ENCODE measurements at places on chromosomes 11 and 22.

DNA sequence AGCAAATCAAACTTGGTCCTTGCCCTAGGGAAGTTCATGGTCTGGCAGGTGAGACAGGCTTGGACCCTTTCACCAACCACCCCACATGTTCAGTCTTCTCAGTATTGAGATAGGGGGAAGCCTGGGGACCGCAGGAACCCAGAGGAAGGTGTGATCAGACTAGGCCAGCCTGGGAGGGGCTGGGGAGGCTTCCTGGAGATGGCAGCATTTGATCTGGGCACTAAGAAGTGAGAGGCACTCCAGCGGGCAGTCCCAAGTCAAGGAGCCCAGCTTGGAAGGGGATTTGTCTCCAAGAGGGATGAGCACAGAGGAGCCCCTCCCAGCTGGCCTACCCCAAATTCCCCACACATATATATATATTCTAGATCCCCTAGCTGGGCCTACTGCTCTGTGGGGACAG, 5.4 kb downstream of the LRRC32 start:
- DNase-seq = no peak

DNA sequence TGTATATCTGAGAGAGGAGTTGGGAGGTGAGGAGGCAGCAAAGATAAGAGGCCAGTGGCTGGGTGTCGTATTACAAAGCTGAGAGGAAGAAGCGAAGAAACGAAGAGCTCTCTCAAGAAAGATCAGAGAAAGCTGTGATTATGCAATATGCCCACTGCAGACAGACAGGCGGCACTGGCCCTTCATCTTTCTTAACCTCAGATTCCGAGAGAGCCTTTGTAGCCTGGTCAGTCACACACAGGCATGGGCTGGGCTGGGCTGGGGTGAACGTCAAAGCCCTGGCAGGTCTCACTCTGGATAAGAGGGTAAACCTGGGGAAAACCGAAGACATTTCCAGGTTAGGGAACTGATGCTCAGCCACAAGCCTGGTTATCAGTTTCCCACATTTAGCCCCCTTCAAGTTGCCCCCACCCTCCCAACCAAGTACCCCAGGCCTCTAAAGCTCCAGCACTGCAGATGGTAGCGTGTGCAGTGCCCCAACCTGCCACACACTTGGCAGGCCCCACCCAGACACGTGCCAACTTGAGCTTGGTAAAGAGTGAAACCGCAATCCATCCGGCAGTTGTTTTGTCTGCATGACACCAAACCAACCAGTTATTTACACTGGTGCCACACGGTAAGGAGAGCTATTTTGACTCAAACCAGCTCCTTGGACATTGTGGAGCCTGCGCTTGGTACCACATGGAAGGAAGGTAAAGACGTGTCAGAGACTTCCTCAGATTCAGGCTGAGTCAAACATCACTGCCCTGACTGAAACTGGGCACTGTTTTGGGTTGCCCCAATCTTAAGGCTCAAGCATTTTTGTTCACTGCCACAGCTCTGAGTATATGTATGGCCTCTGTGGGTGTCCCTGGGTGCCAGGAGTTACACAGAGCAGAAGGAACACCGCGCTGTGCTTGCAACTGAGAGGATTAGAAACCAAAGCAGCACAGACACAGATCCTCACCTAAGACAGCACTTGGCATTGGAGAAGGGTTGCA, 135.9 kb downstream of the FDX1 start:
- DNase-seq = no peak

- DNase-seq = no peak
Observed at GRCh38 chr11:95093548-95093947, 3.9 kb downstream of the ENDOD1 start.

DNA sequence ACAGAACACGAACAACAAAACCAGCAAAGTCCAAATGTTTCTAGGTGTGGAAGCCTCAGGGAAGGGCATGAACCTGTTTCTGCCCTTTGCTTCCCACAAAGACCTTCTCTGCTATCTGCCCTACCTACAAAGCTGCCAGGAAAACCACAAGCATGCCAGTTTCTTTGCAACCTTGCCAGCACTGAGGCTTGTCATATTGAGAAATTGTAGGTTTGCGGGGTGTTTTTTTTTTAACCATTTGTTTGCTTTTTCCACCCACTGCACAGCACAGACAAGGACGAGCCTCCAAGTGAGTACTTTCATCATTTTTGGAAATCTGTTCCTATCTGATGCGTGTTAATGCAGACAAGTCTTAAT, 12.8 kb downstream of the PARVG start:
- no peak for DNase-seq

DNA sequence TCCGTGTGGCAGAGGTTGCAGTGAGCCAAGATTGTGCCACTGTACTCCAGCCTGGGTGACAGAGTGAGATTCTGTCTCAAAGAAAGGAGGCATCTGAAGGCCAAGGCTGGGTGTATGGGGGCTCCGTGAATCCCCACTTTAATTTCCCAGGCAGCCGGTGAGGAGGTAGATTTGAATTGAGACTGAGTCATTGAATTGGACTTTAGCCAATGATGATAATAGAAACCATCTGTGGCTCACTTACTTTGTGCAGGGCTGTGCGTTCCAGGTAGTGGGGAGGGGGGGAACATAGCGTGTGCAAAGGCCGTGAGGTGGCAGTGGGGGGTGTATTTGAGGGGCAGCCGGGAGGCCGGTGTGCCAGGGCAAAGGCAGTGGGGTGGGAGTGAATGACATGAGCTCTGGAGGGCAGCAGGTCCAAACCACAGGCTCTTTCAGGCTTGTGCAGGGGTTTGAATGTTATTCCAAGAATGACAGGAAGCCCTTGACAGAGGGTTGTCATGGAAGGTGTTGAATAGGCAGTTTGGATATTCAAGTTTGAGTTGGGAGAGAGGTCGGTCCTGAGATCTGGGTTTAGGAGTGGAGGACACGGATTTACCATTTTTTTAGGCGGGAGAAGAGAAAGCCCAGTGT, 6.1 kb downstream of the ARHGAP8 start:
- no peak for DNase-seq

GRCh38 chr11:64472593-64473455, 113.9 kb downstream of the RPS6KA4 start:
- DNase-seq = no peak

DNA sequence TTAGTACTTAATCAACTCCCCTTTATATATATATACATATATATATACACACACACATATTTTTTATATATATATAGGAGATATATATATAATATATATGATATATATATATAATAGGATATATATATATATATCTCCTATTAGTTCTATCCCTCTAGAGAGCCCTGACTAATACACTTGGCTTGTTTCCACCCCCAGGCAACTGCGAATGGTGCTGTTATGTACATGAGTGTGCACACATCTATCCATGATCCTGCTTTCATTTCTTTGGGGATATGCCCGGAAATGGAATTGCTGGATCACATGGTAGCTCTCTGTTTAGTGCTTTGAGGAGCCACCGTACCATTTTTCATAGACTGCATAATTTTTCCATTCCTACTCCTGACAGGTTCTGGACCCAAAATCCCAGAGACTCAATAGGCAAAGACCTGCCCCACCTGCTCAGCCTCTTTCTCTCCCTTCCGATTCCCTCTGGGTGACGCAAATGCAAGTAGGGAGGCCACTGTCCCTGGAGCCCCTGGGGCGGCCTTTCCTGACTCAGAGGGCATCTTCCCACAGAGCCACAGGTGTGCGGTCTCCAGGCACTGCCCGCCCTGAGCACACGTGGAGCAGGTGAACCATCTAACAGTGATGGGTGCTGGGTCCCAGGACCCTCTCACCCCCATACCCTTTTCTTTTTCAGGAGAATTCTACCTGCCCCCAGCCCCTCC, 12.0 kb downstream of the FGF3 start:
- no peak for DNase-seq

- no peak for DNase-seq
Observed at GRCh38 chr22:46081036-46081830, 69.1 kb upstream of the PPARA start.

All from activated T-cell treated with anti-CD3 and anti-CD28 coated beads for 4 hours (primary cell).